CD14-positive monocyte (primary cell): ENCODE measurements at places on chromosomes 11 and 22. TPM values are rescaled to one million over a fixed set of nuclear protein-coding genes. Genes with fewer than 3 reads are reported as not detected.

- no peak for DNase-seq
Observed at GRCh38 chr11:116344601-116345000, 428.2 kb downstream of the BUD13 start.

Gene MMP13
- polyA plus RNA-seq, result not detected in 2 replicates

DNA sequence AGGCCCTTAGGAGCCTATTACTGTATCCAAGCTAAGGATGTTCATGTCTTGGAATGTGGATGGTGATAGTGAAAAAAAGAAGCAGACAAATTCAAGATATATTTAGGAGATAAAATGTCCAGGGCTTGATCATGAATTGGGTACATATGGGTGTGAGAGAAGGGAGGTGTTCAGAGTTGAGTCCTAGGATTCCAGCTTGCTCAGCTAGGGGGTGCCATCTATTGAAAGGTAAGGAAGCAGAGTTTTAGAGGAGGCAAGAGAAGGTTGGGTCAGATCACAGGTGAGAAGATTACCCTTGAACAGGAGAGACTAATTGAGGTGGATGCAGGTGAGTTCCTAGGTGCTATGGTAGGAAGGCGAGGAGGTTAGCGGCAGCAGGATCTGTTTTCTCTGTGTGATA lies 60.5 kb downstream of the GRAMD1B start:
- no peak for DNase-seq

- DNase-seq, result no peak
Observed at GRCh38 chr11:15970506-15971214, 385.7 kb downstream of the SOX6 start.

DNA sequence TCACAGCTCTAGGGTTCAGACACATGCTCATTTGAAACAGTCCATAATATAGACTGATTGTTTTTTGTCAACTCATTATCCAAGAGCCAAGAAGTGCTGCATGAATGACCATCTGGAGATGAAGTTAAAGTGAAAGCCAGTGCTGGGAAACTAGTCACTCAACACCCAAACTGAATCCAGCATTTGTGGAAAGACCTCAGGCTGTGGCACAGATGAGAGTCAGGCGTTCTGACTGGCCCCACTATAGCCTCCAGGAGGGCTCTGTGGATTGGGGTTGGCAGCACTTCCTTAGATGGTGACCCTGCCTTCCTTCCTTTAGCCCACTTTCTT lies 2.1 kb downstream of the FEZ1 start:
- DNase-seq, result no peak

Gene CDCA5
- 0.13 and 0.20 TPM in 2 replicates for polyA plus RNA-seq

GRCh38 chr11:16081382-16082094 lies 274.8 kb downstream of the SOX6 start:
- no peak for DNase-seq

GRCh38 chr22:37904572-37905533 lies 1.2 kb upstream of the MICALL1 start:
- DNase-seq, result peak; percentile 72

DNA sequence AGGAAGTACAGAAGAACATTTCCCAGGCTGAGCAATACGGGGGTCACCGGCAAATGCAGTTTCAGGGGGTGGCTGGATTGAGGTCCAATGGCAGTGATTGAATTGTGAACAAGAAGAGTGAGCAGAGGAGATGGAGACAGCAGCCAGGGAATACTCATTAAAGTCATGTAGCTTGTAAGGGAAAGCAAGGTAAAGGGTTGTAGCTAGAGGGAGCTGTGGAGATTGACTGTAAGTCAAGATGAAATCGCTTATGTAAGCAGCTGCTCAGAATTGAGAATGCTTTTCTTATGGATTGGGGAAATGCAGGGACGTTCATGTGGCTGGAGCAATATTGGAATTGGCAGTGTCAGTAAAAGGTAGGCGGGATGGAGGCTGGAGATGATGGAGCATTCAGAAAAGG lies 111.4 kb upstream of the TBCEL start:
- no peak for DNase-seq

DNA sequence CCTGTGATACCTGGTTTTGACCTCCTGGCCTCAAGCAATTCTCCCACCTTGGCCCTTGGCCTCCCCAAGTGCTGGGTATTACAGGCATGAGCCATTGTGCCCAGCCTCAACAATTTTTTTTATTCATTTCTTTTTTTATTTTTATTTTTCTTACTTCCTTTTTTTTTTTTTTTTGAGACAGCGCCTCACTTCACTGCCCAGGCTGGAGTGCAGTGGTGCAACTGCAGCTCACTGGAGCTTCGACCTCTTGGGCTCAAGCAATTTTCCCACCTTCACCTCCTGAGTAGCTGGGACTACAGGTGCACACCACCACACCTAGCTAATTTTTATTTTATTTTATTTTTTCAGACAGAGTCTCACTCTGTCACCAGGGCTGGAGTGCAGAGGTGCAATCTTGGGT lies 25.5 kb upstream of the CECR2 start:
- DNase-seq, result no peak

Gene LMO2
- 95.7 and 140 TPM in 2 replicates for polyA plus RNA-seq

DNA sequence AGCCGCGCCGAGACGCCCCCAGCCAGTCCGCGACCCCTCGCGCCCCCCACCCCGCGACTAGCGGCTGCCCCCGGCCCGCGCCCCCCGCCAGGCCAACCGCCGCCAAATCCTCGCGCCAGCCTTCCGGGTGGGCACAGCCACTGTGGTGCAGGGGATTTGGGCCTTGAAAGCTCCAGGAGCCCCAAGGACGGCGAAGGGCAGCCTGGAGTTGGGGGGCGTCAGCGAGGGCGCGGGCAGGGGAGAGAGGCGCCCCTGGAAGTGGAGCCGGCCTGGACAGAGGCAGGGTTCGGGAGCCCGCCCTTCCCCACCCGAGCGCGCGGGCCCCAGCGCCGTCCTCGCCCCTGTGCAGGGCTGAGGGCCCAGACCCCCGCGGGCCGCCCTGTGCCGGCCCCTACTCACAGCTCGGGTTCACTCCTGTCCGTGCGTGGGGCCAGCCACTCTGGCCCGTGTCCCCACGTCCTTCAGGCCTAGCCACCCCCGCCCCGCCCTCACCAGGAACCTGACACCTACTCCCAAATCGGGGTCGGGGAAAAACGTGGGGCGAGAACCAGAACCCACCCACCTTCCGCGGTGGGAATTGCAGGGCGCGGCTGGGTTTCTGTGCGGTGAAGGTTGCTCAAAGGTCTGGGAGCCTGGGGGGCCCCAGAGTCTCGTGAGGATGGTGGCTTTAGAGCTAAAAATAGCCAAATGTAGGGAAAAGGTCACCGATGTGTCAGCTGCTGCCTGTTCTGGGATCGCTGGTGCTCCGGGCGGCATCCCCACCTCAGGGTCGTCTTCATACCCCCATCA lies at the start of gene CPT1B:
TSS of gene CPT1B (minus strand) at position 441 of the 789 bp plus-strand sequence. CDS start 512 bp downstream, outside the sequence.
- DNase-seq, result peak; percentile 3

DNA sequence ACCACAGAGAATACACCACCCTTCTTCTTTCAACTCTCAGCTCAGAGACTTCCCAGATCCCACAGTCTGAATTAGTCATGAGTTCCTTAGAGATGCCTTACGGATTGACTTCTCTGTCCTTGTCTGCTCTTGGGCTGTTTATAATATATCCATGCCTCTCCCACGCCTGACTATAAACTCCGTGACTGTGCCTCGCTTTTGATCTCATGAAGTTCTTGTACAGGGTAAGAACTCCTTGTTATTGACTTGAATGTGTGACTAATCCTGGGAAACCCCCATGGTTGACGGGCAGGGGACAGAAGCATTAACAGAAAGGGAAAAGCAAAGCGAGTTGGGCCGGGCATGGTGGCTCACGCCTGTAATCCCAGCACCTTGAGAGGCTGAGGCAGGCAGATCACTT lies 62.4 kb upstream of the POU2AF1 start:
- peak; percentile 13 for DNase-seq

Gene PARVG
- polyA plus RNA-seq, result 547 and 577 TPM in 2 replicates

Gene STK33
- not detected for polyA plus RNA-seq

GRCh38 chr11:69125861-69126260 lies 29.9 kb upstream of the SMIM38 start:
- no peak for DNase-seq

DNA sequence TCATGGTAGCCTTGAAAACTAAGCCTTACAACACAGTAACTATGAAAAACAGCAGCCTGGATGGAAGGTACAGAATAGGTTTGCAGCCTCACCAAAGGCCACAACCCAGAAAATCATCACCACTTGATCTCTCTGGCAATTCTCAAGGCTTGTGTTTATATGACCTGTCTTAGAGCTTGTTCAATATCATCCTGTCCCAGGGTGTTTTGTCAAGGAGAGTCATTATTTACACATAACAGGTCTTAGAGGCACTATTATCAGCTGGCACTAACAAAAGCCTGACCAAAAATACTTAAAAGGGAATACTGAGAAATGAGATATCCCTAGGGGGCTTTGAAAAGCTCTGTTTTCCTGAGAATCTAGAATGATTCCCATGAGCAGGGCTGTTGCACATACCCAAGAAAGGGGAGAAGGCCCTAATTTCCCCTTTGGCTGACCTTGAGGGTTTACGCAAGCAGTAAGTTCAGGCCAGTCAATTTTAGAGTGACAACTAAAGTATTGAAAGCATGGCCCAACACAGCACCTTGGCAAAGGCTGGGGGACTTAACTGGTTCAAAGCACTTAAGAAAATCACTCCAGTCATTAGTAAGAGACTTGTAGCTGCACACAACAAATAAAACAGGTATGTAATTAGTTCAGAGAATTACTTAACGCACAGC lies 7.9 kb downstream of the SC5D start:
- no peak for DNase-seq

Gene C11orf87
- polyA plus RNA-seq, result not detected

DNA sequence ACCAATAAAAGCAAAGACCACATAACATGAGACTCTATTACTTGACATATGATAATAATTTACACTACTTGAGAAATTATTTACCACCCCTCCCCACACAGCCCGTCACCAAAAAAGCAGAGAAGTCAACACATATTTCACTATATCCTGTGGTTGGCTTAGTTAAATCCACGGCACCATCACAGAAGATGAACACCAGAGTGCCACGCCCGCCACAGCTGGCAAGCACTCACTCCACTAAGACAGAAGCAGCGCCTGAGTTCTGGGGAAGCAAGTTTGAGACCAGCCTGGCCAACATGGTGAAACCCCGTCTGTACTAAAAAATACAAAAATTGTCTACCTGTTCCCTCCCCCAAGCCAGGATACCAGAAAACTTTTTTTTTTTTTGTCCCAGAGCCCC lies 53.1 kb downstream of the PACSIN2 start:
- DNase-seq, result peak; percentile 25

- DNase-seq, result peak; percentile 54
Observed at GRCh38 chr11:59102259-59102765, 4.7 kb upstream of the FAM111B start.

Gene NECTIN1
- 0.85 TPM for polyA plus RNA-seq

- DNase-seq, result no peak
Observed at GRCh38 chr11:129302386-129303101, 73.1 kb upstream of the BARX2 start.

- peak; percentile 29 for DNase-seq
Observed at GRCh38 chr11:121930004-121930965, 185.7 kb downstream of the BLID start.

- DNase-seq, result no peak
Observed at GRCh38 chr11:93542811-93543229, 371 bp downstream of the SMCO4 start.

GRCh38 chr22:17862646-17863181 lies 88.4 kb upstream of the BID start:
- no peak for DNase-seq

DNA sequence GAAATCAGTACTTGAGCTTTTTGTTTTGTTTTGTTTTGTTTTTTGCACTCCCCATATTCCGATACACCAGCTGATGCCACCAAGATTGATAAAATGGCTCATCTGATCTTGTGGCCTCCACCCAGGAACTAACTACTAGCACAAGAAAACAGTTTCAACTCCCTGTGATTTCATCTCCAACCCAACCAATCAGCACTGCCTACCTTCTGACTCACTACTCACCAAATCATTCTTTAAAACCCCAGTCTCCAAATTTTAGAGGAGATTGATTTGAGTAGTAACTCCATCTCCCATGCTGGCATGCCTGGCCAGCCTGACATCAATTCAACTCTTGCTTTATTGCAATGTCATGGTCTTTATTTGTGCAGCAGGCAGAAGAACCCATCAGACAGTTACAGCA lies 16.1 kb upstream of the CRTAM start:
- no peak for DNase-seq

GRCh38 chr11:40974186-40974795 lies 485.2 kb downstream of the LRRC4C start:
- DNase-seq, result no peak

- no peak for DNase-seq
Observed at GRCh38 chr22:22925805-22926369, 38.3 kb downstream of the IGLL5 start.

DNA sequence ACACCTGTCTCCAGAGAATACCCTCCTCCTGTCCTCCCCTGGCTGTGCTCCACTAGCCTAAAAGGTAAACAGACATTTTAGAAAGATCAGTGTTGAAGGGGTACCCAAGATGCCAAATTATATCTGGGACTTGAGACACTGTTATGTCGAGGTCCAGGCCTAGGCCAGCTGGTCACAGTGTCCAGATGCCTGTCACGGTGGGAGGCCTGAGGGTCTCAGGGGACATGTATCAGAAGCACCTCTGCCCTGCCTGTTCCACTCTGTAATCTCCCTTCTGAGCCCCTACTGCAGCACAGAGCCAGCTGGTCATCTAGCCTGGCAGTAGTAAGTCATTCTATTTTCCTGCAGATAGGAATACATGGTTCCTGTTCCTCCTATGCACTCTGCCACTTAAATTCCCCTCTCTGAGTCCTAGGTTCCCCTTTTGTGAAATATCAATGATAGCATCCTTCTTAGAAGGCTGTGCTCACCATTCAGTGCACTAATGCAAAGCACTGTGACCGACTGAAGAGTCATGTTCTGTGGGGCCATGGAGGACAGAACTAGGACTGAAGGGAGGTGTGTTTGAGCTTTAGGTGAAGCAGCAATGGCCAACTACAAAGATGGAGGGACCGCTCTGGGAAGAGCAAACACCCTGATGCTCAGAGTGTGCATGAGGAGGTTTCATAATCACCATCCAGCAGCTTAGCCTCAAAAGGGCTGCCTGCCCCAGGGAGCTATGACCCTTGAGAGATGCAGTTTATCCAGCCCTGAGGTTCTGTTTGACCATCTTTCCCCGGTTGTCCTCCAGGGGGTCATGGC lies 44.8 kb upstream of the TUB start:
- DNase-seq, result no peak

Gene DNAJB13
- polyA plus RNA-seq, result not detected in 2 replicates

DNA sequence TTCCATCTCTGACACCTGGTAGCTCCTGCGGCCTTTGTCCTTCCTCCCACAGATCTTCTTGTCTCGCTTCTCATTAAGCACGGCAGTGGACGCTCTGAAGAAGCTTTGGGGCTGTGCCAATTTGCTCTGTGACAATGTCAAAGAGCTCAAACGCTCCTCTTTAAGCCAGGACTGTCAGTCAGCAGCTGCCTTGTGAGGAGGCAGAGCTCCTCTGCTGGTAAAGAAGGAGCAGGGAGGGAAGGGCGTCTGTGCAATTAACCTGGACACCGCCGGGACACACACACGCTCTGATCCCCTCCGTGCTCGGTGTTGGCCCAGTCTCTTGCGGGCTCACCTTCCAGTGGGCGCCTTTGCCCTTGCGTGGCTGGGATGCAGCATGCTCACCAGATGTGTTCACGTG lies 373.9 kb downstream of the BRD1 start:
- no peak for DNase-seq
